ENCODE measurements at places on chromosomes 2 and 18.

GRCh38 chr2:179931502-179931901, 70.1 kb upstream of the ZNF385B start:
- no peak for DNase-seq

GRCh38 chr2:191688934-191689695, 11.2 kb downstream of the NABP1 start:
- no peak for DNase-seq

GRCh38 chr2:230980468-230980867, 15.5 kb upstream of the SPATA3 start:
- no peak for DNase-seq

DNA sequence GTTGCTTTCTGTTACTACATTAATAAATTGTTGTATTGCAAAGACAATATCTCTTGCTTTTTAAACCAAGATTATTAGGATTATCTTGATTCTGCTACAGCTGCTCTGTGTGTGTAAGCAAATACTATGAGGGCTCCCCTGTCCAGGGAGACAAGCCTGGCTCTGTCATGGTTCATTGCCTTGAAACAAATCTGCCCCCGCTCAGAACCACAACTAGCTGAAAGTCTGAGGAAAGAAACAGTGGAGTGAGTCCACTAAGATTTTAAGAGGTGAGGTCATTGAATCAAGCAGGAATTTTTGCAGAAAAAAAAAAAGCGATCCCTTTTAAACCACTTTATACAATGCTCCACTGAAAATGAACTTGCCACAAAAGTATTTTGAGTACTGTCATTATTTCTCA, 30.8 kb upstream of the LRRTM4 start:
- DNase-seq: no peak

GRCh38 chr2:239052798-239053665, 205.1 kb downstream of the TWIST2 start:
- no peak for DNase-seq

DNA sequence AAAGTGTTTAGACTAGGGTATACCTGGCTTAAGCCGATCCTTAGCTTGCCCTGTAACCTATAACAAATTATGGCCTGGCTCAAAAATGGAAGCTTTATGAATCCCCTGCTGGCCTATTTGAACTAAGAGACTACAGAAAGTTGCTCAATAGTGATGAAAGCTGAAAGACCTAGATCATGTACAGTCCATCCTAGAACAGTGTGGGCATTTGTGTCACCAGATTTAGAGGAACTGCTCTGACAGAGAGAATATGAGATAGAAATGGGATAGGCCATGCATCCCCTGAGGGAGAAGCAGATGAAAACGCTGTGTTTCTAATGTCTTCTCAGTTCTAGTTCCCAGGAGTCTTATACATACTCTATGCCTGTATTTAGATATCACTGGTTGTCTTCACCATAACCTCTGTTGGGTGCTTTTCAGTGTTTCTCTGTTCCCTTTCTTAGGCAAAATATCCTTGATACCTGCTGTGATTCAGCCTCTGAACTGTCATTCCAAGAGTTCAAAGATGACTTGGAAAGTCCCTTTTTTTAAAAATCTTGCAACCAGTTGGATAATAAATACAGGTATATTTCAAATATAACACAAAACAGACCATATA, 246.9 kb upstream of the SLC39A10 start:
- no peak for DNase-seq

- no peak for DNase-seq
Measured at GRCh38 chr2:152598975-152599759, 118.1 kb downstream of the PRPF40A start.

GRCh38 chr18:3607309-3608098, 157.5 kb downstream of the TGIF1 start:
- no peak for DNase-seq

GRCh38 chr18:11108947-11109346, 40.4 kb downstream of the PIEZO2 start:
- no peak for DNase-seq

DNA sequence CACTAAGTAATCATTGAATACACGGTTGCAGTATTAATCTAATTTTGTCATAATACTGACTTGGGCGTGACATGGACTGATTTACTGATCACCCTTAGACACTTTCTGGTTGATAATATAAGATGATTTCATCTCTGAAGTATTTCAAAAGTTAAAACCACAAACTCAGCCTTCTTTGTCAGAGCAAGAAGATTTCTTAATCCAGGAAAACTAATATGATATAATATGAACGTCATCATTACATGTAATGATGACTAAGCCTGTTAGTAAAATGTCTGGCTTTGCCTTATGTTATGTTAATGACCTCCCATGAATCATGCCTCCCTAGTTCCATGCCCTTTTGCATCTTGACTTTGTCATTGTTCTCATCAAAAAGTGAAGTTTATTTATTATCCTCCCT, 1325.0 kb upstream of the CDH2 start:
- no peak for DNase-seq

GRCh38 chr2:50125246-50125645, 906.7 kb downstream of the NRXN1 start:
- no peak for DNase-seq

DNA sequence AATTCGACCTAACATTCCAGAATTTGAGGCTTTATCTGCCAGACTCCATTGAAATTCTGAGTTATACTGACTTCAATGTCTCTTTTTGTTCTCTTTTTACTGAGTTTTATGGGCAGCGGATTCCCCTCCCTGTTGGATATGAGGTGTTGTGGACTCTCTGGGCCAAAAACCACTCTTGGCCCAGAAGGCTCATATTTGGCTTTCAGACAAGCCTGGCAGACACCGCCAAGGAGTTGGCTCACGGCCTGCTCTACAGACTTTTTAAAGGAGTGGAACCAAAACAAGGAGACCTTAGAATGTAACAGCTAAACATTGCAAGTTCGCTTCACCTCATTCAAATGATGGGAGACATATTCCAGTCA, 206.4 kb upstream of the NCKAP5 start:
- no peak for DNase-seq

- DNase-seq: no peak
Measured at GRCh38 chr2:235088496-235088921, 136.7 kb downstream of the SH3BP4 start.

GRCh38 chr2:134254824-134255223, 952 bp downstream of the MGAT5 start:
- no peak for DNase-seq

GRCh38 chr2:132439703-132440398, 23.2 kb downstream of the GPR39 start:
- DNase-seq: no peak

- no peak for DNase-seq
Measured at GRCh38 chr18:40576507-40577115, 1378.4 kb upstream of the PIK3C3 start.

DNA sequence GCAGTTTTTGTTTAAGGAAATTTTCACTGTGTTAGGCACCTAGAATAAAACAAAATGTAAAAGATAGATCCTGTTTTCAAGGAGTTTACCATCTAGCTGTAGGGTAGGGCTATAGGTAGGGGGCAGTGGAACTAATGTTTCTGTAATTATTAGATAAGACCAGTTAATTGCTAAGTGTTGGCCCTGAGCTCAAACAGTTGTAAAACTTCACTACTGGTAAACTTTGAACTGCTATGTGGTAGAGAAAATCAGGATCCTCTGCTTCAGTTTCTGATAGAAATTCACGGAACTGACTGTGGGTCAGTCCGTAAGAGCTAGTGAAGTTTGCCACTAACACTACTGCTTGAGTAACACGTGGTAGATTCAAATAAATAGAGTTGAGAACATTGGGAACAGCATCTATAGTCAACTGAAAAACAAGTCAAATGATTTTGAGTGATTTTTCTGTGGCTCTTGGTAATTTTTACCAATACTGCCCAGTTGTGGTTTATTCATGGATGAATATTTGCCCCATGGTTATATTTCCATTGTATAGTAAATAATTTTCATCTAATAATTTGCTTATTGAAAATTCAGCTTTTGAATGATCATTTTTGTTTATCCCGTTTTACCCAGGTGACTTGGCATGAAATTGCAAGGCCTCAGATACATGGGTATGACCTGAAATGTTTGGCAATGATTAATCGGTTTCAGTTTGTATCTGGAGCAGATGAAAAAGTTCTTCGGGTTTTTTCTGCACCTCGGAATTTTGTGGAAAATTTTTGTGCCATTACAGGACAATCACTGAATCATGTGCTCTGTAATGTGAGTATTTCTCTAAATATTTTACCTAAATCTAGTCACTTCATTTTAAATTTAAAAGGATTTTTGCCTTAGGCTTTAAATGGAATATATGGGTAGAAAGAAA, 26.4 kb downstream of the ELP2 start:
- no peak for DNase-seq

DNA sequence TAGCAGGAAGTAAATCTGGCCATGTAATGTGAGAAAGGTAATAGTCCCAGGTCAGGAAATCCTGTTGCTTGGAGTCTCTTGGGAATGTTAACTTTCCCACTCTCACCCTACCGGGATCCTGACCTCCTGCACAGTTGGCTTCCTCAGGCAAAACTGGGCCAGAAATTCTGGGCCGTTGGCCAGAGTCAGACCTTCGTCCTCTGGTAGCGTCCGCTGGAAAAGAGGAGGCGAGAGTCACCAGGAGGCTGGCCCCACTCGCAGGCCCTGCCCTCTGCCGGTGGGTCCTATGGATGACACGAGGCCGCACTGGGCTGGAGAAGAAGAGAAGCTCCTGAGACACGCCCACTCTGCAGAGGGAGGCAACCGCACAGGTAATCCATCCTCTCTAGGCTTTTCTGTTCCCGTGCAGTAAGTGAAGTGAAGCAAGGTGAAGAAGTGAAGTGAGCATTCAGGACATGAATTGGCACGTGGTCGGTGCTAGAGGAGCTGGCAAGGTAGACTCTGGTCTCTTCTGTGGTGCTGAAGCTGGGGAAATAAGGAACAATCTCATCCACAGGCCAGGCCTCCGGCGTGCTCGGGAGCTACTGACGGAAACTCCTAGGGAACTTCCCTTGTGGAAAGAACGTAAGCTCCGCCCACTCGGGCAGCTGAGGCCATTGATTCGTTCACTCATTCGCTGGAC, 182.7 kb upstream of the GLI2 start:
- peak; percentile 21 for DNase-seq

DNA sequence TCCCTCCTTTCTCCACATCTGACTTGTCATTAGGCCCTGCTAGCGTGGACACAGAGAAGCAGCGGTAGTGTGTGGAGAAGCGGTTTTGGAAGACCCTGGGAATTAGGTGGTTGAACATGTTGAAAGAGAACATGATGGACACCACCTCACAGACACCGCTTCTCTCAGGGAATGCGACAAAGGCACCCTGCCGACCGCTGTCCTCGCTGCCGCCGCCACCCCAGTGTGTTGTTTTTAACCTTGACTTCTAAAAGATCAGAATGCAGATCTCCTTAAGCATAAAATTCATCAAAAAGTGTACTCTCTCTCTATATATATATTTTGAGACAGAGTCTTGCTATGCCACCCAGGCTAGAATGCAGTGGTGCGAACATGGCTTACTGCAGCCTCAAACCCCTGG, 33.2 kb downstream of the AQP4 start:
- DNase-seq: no peak

DNA sequence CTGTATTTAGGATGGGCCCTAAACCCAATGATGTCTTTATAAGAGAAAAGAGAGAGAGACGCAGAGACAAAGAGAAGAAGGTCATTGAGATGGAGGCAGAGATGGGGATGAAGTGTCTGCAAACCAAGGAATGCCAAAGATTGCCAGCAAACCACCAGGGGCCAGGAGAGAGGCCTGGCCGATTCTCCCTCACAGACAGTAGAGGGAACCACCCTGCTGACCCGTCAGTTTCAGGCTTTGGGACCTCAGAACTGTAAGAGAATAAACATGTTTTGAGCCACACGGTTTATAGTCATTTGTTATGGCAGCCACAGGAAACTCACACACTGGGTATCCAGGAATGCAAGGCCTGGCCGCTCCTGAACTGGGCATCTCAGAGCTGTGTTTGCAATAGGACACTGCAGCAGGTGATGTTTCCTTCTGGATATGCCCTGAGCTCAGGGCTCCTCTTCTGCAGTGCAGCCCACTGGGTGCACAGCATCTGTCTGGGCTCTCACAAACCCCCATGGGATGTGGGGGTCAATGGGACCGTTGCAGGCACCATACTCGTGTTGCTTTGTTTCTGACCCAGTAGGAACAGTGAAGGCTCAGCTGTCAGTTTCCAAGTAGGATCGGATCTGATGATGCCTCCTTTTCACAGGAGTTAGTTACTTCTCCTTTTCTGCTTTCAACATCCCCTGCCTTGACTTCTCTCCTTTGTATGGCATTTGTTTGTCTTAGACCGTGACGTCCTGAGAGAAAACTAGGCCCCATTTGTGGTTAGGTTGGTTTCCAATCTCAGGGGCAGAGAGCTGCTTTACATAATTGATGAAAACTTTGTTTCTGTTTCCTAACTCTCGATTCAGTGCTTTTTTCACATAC, 20.8 kb downstream of the PTPN18 start:
- DNase-seq: no peak

- DNase-seq: no peak
Measured at GRCh38 chr18:57832730-57833129, 29.6 kb upstream of the ATP8B1 start.

DNA sequence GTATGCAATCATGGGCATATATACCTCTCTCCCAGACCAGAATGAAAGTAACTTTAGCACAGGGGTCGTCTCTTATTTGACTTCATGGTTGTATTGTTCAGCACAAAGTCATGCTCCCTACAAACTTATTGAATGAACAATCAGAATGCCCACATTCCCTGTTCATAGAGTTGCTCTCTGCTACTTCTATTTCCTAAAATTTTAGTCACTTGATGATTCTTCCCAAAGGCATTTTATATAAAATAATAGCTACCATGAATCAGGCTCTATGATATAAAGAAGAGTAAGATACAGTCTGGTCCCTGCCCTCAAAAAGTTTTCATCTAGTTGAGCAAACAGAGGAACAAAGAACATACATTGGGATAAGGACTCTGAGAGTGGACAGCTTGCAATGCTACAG, 162.2 kb downstream of the SLC39A10 start:
- no peak for DNase-seq

DNA sequence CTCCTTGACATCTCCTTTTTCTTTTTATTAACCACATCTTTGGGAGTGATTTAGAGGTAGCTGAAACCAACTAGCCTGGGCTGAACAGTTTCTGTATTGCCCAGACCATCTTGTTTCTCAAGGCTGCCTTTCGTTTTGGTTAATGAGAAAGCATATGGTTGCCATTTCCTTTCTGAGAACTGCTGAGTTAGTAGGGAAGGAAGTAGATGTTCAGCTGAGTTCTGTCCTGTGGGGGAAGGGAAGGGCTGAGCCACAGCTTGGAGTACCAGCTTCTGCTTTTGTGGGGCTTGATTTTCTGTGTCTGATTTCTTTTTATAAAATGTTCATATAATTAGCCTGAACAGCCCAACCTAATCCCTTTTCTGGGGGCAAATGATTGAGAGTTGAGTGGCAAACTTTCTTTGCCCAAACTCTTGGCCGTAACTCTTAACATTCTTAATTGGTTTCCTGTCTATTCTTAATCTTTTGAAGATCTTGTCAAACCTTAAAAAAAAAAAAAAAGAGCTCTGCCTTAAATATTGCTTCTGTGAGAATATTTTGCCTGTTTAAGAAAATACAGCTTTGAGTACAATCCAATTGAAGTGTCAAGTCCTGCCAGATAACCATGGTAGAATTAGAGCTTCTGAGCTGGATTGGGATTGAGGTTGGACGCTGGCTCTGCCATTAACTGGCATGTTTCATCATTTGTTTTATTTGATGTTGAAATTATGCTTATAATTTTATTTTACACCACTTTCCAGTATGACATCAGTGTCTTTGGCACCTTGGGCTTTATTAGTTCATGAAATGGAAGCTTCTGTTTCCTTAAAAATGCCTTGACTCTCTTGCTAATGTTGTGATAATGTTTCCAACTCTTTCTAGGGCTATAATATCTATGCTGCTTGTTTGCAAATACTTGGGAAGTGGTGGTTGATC, 1.9 kb upstream of the NABP1 start:
- DNase-seq: no peak
